ENCODE measurements at places on chromosomes 4 and X.

DNA sequence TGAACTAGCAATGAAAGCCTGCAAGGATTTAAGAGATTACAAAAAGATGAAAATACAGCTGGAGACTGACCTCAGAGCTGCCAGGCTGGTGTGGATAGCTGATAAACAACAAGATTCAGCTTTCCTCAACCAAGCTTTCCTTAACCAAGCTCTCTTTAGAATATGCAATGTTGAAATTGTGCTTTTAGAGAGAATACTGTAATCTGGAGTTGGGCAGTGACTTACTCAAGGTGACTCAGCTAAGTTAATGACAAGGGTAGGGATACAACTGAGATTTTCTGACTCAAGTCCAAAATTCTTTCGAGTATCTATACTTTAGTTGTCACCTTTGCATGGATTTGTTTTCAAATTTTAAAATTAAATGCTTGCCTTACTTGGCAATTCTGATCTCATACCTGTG lies 98.0 kb downstream of the AMMECR1 start:
- no peak for DNase-seq

DNA sequence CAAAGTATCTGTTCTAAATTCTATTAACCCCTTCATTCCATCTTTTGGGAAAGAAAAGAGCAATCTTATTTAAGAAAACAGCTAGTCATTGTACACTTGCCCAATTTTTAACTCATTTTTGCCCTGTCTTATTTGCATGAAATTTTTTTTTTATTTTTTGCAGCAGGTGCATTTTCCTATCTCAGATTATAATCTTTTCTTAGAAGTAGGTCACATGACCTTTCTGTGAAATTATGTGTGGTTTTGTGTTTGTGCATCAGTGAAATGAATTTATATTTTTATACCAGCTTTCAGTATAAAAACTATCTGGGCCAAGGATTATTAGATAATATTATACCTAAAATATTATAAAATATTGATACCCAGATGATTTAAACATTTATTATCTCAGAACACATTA lies 145.6 kb downstream of the INPP4B start:
- peak; percentile 52 for DNase-seq

DNA sequence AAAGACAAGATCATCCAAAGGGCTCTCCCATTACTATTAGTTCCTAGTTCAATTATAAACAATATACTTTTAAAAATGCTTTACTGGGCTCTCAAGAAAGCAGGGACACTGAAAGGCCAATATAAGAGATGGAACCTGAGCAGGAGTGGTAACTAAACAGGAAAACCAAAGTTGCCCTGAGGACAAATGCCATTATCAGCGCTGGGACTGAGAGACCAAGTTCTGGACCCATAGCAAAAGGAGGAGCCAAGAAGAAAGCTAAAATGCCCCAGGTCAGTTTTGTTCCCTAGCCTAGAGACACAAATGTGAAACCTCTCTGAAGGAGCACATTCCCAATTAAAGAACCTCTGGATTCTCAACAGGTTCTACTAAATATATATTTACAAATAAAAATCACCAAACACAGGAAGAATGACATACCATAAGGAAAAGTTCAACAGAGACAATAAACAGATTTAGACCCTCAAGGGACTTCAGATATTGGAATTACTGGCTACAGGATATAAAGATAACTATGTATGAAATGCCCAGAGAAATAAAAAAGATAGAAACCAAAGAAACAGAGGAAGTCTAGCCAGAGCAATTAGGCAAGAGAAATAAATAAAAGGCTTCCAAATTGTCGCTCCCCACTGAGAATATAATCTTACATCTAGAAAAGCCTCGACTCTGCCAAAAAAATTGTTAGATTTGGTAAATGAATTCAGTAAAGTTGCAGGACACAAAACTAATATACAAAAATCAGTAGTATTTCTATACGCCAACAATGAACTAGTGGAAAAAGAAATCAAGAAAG lies 67.1 kb downstream of the KLHL8 start:
- DNase-seq, result no peak

DNA sequence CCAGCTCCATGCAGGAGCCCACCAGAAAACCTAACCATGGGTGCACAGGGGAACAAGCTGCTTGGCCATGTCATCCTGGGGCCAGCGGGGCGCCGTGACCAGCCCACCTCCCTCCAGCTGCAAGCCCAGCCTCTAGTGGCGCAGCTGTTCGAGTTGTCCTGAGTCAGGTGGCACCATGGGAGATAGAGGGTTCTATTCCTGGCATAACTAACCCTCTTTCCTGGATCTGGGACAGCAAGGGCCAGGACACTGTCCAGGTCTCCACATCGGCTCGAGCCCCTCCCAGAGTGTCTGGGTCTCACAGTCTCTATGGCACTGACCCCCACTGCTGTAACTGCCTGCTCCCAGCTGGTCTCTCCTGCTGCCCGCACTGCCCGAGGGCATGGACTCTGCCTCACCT lies 16.7 kb downstream of the ABLIM2 start:
- DNase-seq, result no peak

All from CD4-positive, alpha-beta T cell treated with Interleukin-21 for 1 hour (primary cell).